ENCODE measurements at places on chromosomes 1 and 21.

- DNase-seq, result no peak
These were observed 124.1 kb downstream of the KIF26B start for GRCh38 chr1:245278846-245279245.

DNA sequence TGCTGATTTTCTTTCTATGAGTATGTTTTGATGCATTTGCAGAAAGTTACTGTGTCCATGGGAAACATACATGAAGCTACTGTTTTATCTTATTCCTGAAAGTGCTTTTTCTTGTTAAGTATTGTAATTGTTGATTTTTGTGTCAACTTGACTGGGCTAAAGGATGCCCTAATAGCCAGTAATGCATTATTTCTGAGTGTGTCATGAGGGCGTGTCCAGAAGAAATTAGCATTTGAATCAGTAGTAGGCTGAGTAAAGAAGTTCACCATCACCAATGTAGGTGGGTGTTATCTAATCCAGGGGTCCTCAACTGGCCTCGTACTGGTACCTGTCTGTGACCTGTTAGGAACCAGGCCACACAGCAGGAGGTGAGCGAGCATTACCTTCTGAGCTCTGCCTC is 760.2 kb downstream of the PLA2G4A start:
- no peak for DNase-seq

DNA sequence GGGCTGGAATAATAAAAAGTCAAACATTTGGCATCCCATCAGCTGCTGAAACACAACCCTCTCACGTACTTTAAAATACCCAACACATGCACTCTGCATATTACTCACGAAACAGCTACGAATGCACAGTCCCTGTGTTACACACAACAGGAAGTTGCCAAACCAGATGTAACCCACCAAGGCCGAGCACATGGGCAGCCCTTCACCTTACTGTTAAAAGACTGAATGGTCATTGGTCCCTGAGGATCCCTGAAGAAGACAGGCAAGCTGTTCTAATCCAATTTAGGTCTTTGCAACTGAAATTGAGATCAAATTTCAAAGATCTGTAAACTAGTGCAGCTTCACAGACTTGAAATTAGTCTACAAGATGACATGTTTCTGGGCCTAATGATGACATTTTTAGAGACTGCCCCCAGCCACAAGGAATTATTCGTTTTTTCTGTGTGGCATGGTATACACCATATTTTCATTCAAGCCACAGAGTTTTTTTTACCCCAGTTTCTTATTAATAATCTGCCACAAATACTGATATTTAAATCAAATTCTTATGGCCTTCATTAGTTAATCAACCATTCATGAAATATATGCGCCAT is 25.6 kb upstream of the IER5 start:
- peak; percentile 76 for DNase-seq

GRCh38 chr21:27077501-27077900 is 110.6 kb upstream of the ADAMTS5 start:
- peak; percentile 14 for DNase-seq

DNA sequence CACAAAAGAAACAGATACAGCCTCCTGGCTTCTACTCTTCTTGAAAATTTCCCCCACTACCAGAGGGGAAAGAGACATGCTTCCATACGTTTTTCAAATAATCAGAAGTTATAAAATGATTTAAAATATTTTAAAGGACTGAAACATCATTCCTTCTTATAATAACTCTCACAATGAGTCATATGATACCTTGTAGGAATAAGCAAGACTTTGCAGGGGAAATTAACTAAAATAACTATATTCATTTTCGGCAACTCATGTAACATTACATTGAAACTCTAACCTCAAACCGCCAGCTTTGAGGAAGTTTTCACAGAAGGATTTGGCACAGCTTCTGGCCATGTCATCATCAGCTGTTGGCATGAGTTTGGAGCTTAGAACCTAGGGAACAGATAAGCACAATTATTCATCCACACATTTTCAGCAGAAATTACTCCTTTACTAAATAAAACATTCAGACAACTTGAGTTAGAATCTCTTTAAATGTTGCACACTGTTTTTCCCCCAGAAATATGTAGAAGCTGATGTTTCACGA is 85.9 kb downstream of the USP24 start:
- no peak for DNase-seq

All from NCI-H524 (cell line).